ENCODE measurements at places on chromosomes 13 and 19. TPM values are rescaled to one million over a fixed set of nuclear protein-coding genes. Genes with fewer than 3 reads are reported as not detected.

The NLRP4 gene
- not detected for total RNA-seq

The FGF21 gene
- not detected for total RNA-seq

The MICOS13 gene
- total RNA-seq = 12.9 TPM

The PLIN5 gene
- not detected for total RNA-seq

The HDGFL2 gene
- 37.7 TPM for total RNA-seq

The ZNF540 gene
- 0.89 TPM for total RNA-seq

The PEG3 gene
- 0.89 TPM for total RNA-seq

The IGSF23 gene
- total RNA-seq = not detected

The EDNRB gene
- 1.8 TPM for total RNA-seq

The CD22 gene
- 0.55 TPM for total RNA-seq

The SPRYD7 gene
- total RNA-seq = 8.3 TPM

The ZNF132 gene
- total RNA-seq = 8.0 TPM

Data from smooth muscle cell of the umbilical artery (primary cell).